ENCODE measurements at places on chromosomes 1 and 21.
A peak's percentile ranks its signal among the peaks of the same experiment; 100 is the strongest.

- DNase-seq = no peak
These were observed 48.8 kb downstream of the SUCO start for GRCh38 chr1:172581779-172582178.

GRCh38 chr1:22343456-22344328 is 108.0 kb upstream of the ZBTB40 start:
- DNase-seq = no peak

- no peak for DNase-seq
These were observed 1.8 kb upstream of the SERBP1 start for GRCh38 chr1:67431869-67432578.

GRCh38 chr1:169588112-169588511 is 1.8 kb upstream of the F5 start:
- no peak for DNase-seq

DNA sequence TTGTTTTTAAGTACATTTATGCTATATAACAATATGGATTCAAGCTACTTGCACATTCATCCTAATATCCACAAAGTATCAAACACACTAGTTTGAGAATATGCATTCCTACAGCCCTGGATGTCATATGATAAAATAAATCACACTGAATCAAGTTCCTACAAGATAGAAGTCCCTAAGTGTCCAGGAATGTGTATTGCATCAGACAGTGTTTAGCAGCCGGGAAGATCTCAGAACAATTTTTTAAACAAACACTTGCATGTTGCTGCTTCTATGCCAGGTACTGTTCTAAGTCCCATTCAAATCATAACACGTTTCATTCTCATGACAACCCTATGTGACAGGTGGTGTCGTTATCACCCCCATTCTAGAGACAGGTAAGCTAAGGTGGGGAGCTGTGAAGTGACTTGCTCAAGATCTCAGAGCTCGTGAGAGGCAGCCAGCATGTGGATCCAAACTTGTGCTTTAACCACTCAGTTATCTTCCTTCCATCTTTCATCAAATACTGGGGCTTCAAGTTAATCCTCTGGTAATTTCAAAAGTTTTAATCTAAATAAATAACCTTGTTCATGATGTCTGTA is 68.3 kb upstream of the KIF26B start:
- DNase-seq = no peak

DNA sequence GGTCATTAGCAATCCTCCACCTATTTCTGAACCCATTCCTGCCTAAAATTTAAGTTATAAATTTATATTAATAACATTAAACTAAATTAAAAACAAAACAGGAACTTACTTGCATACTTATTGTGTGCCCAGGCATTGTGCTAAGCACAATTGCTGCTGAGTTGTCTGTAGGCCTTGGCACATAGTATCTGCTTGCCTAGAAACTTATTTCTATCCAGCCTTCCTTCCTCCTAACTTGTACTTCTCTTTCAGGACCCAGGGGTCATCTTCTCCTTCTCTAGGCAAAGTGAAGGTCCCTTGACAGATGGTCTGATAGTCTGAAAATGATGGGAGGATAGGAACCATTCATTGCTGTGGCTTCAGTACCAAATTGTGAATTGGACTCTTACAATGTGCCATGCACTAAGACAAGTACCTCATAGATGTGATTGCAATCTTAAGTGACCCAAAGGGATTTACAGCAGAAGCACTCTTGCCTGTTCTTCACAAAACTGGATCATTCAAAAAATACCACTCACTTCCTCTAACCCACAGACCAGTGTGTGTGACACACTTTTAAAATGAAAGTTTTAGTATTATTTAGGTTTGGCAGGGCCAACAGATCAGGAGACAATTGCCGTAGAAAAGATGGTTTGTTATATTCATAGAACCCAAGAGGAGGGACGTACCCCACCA is 10.3 kb upstream of the CD101 start:
- DNase-seq = no peak

DNA sequence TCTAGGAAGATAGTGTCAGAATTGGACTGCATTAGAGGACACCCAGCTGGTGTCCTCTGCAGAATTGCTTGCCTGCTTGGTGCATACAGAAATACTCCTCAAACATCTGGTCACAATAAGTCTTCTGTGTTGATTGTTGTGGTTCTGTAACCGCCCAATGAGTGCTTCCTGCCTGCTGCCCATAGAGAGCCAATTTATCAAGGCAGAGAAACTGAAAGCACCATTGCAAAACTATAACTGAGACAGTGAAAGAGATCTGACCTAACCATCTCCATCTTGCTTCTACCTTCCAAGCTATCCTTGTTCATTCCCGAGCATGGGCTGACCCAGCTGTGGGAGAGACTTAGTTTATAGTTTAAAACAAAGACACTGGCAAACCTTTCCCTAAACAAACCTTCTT is 462.4 kb upstream of the RGS18 start:
- no peak for DNase-seq

- DNase-seq = no peak
These were observed 68.7 kb downstream of the DNAH14 start for GRCh38 chr1:224998185-224998584.

- no peak for DNase-seq
These were observed at the start of gene SELENBP1 for GRCh38 chr1:151372058-151372934. Gene SELENBP1 (minus strand): TSS chr1:151372705. CDS start chr1:151372641, 64 bp downstream.

DNA sequence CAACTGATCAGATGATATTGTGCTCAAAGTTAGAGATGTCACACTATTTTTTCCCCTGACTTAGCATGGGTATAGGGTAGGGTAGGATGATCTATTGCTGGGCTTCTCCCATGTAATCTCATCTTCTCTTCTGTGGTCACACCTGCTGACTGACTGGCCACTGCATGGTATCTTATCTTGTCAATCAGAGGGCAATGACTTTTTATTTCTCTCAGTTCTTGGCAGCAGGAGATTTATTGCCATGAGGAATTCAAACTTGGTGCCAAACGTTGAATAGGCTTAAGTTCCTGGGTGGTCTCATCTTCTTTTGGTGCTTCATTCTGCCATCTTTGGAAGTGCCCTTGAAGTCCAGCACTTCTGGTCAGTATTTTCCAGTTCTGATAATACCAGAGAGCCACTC is 226.4 kb upstream of the POGK start:
- no peak for DNase-seq

DNA sequence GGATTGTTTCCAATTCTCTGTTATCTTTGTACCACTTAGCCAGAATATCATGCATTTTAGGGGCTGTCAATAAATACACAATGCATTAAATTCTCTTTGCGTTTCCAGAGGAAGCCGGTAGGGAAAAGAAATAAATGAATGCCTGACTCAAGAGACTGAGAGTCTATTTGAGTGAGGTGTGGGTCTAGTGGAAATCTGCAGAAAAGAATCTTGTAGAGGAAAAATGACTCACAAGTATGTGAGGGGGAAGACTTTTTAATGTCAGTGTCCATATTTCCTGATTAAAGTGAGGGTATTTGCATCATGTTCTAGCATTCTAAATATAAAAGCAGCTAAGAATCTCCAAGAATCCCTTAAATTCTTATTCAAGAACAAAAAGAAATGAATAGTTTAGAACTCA is 271.1 kb downstream of the PTPRC start:
- DNase-seq = no peak

DNA sequence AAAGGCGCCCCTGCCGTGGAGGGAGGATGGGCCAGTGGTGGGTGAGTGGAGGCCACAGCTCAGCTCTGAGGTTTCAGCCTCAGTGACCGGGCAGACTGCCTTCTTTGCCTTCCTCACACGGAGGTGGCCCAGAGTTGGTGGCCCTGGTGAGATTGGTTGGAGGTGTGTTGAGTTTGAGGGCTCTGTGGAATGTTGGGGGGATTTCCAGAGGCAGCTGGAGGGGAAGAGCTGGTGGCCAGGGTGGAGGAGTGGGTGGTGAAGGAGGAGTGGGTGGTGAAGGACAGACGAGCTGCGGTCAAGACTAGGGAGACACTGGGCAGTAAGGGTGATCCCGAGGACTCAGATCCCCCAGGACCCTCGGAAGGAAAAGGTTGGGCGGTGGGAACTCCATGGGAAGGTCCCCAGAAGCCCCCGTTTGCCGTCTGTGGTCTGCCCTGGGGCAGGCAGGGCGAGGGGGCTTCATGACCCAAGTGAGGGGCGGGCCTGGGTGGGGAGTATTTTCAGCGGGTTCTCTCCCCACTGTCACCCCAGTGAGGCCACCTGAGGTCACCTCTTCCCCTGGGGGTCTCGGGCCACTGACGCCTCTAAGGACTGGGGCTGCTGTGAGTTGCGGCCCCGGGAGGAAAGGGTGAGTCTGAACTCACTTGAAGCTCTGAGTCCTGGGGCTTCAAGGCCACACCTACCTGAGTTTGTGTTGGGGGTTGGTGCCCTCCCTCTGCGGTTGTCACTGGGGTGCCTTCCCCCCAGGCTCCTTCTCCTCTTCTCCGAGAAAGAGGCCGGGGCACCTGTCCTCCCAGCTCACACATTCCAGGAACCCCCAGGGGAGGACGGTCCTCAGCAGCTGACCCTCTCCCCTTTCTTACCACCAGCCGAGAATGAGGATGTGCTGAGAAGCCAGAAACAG is 22.7 kb upstream of the PIK3CD start:
- no peak for DNase-seq

DNA sequence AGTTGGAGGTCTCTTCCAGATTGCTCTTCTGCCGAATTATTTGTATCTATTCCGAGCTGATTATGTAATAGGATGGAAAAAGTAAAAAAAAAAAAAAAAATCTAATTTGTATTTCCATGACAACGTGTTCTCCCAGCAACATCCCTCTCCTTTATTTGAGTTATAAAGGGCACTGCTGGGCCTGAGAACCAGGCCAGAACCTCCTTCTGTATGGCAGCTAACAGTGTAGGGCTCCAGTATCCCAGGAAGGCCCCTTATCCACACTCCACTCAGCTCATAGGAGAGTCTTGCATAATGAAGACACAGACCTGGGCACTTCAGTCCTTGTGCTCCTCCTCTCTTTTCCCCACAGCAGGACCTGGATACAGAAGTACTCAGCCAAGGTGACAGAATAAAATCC is 3.7 kb upstream of the IPO9 start:
- no peak for DNase-seq

- no peak for DNase-seq
These were observed 98.9 kb downstream of the DHRS3 start for GRCh38 chr1:12518931-12519692.

GRCh38 chr1:23524716-23525401 is 6.2 kb downstream of the E2F2 start:
- peak; percentile 46 for DNase-seq

DNA sequence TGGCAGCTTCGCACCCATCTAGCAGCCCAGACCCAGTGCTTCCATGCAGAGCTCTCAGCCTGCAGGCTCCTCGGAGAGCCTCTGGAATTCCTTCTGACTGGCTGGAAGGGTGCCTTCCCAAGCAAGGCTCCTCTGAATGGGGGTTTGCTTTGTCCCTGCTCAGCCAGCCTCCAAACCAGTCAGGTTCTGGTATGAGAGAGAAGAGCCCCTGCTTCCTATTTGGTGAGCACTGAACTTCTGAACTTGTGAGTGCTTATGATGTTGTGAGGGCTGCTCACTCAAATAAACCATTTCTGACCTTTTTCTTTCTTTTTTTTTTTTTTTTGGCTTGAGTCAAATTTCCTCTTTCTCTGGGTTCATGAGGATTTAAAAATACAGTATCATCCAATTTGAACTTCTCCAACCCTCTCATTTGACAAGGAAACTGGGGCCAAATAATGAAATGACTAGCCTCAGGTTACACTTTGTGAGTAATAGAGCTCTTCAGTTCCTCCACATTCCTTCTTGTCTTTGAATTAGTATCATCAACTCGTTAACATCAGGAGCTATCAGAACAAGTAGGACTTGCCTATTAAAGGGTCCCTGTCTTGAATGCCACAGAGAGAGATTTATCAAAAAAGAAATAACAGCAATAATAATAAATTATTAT is 39.6 kb downstream of the GFI1 start:
- no peak for DNase-seq

DNA sequence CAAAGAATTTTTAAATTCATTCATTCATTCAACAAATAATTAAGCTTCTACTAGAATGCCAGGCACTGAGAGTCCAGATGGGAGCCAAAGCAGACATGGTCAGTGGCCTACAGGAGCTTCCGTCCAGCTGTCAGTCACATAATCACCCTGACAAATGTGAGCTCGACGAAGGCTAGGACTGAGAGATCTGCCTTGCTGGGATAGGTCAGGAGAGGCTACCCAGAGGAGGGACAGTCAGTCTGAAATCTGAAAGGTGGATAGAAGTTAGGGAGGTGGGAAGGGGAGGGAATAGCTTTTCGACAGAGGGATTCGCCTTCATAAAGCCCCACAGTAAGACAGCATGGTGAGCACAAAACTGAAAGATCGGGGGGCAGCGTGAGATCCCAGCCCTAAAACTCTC is 8.3 kb downstream of the EPHX1 start:
- no peak for DNase-seq

- no peak for DNase-seq
These were observed 8.8 kb downstream of the PCP4L1 start for GRCh38 chr1:161267321-161267720.

DNA sequence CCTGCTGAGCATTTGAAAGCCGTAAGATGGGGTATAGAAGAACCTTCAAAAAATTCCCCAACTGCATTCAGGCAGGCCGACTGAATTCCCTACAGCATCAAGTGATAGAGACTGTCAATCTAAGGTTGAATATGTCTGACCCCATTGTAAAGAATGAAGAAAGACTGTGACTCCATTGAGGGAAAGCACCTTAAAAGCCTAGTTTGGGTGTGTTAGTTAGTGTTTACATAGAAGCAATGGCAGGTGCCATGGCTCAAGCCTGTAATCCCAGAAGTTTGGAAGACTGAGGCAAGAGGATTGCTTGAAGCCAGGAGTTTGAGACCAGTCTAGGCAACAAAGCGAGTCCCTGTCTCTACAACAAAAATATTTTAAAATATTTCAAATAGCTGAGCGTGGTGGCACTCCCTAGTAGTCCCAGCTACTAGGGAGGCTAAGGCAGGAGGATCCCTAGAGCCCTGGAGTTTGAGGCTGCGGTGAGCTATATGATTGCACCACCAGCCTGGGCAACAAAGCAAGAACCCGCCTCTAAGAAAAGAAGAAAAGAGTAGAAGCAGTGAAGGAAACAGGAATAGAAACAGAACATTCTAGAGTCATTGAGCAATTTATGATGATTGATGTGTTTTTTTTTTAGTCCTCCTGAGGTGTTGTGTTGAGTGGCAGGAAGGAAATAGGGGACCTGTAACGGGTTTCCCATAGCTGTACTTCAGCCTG is 15.4 kb downstream of the POLR3GL start:
- no peak for DNase-seq

DNA sequence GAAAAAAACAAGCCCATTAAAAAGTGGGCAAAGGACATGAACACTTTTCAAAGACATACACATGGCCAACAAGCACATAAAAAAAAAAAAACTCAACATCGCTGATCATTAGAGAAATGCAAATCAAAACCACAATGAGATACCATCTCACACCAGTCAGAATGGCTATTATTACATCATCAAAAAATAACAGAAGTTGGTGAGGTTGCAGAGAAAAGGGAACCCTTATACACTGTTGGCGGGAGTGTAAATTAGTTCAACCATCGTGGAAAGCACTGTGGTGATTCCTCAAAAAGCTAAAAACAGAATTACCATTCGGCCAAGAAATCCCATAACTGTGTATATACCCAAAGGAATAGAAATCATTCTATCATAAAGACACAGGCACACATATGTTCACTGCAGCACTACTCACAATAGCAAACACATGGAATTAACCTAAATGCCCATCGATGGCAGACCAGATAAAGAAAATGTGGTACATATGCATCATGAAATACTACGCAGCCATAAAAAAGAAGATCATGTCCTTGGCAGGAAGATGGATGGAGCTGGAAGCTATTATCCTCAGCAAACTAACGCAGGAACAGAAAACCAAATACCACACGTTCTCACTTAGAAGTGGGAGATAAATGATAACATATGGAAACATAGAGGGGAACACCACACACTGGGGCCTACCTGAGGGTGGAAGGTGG is 70.1 kb downstream of the INTS7 start:
- no peak for DNase-seq

- DNase-seq = no peak
These were observed 107.2 kb downstream of the PRDM2 start for GRCh38 chr1:13807209-13807608.
